ENCODE measurements at places on chromosomes 6 and 20. TPM values are rescaled to one million over a fixed set of nuclear protein-coding genes. Genes with fewer than 3 reads are reported as not detected.

The GPLD1 gene
- 1.2 TPM for total RNA-seq

The SFTA2 gene
- total RNA-seq, result not detected

The IMPG1 gene
- not detected for total RNA-seq

The STMND1 gene
- 1.1 TPM for total RNA-seq

The LZTS3 gene
- 9.4 TPM for total RNA-seq

The OR2J3 gene
- total RNA-seq, result not detected

The NOX3 gene
- total RNA-seq, result not detected

The TRAPPC3L gene
- total RNA-seq, result not detected

The C6orf15 gene
- not detected for total RNA-seq

The HDAC2 gene
- 35.2 TPM for total RNA-seq

The C20orf144 gene
- total RNA-seq, result not detected

The EMILIN3 gene
- 1.5 TPM for total RNA-seq

The RAET1E gene
- total RNA-seq, result not detected

The ERVFRD-1 gene
- total RNA-seq, result not detected

The GSTA3 gene
- not detected for total RNA-seq

The PBOV1 gene
- not detected for total RNA-seq

The SNRNP48 gene
- 13.9 TPM for total RNA-seq

The BANF2 gene
- not detected for total RNA-seq

The SAMD3 gene
- not detected for total RNA-seq

The TGM3 gene
- not detected for total RNA-seq

The LEMD2 gene
- 57.3 TPM for total RNA-seq

The BNIP5 gene
- 6.0 TPM for total RNA-seq

The ZBTB46 gene
- total RNA-seq, result 5.4 TPM

The BPI gene
- total RNA-seq, result not detected

The IL17A gene
- total RNA-seq, result not detected

The AVP gene
- not detected for total RNA-seq

The VWA7 gene
- 8.1 TPM for total RNA-seq

The SIRPB2 gene
- not detected for total RNA-seq

The THBD gene
- total RNA-seq, result 19.1 TPM

The VSTM2L gene
- 3.0 TPM for total RNA-seq

The BMP7 gene
- not detected for total RNA-seq

The ZC3H12D gene
- total RNA-seq, result 1.8 TPM

The CDH22 gene
- total RNA-seq, result not detected

The BMP5 gene
- 2.6 TPM for total RNA-seq

The FRS3 gene
- 3.0 TPM for total RNA-seq

The TBXT gene
- total RNA-seq, result not detected

The SLC17A1 gene
- total RNA-seq, result not detected

The SCUBE3 gene
- 0.37 TPM for total RNA-seq

The OR2H1 gene
- total RNA-seq, result not detected

The TMEM242 gene
- 0.20 TPM for total RNA-seq

The OR2H2 gene
- total RNA-seq, result not detected

The GDAP1L1 gene
- not detected for total RNA-seq

The SEL1L2 gene
- not detected for total RNA-seq

The GUCA1A gene
- not detected for total RNA-seq

The RIPOR2 gene
- 7.5 TPM for total RNA-seq

The ATP5F1E gene
- 33.0 TPM for total RNA-seq

The PSMB9 gene
- total RNA-seq, result 25.9 TPM

The GJE1 gene
- not detected for total RNA-seq

The SAYSD1 gene
- total RNA-seq, result 18.7 TPM

The BRD2 gene
- total RNA-seq, result 171 TPM

The DEFB119 gene
- total RNA-seq, result not detected

The TAB2 gene
- 43.6 TPM for total RNA-seq

The POM121L2 gene
- not detected for total RNA-seq

The GSTA4 gene
- total RNA-seq, result 1.5 TPM

The LBP gene
- not detected for total RNA-seq

The PDYN gene
- total RNA-seq, result not detected

The CASS4 gene
- 1.4 TPM for total RNA-seq

The CAGE1 gene
- total RNA-seq, result not detected

The DSP gene
- 160 TPM for total RNA-seq

All from transverse colon (tissue), 4 donors.